ENCODE measurements at places on chromosomes 3 and 15.

DNA sequence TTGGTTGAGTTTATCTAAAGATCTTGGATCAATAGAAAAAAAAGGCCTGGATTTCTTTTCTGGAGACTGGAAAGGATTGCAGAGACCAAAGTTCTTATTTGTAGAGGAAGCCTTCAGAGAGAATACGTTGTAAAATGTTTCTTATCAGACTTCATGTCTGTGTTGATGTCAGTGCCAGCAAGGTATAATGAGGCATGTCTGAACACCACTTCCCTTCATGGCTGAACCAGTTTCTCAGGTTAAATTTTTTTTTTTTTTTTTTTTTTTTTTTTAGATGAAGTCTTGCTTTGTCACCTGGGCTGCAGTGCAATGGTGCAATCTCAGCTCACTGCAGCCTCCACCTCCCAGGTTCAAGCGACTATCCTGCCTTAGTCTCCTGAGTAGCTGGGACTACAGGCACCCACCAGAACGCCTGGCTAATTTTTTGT, 17.8 kb upstream of the ZNF774 start:
- DNase-seq: no peak

- DNase-seq: no peak
Measured at GRCh38 chr15:55897560-55898336, 95.7 kb downstream of the NEDD4 start.

DNA sequence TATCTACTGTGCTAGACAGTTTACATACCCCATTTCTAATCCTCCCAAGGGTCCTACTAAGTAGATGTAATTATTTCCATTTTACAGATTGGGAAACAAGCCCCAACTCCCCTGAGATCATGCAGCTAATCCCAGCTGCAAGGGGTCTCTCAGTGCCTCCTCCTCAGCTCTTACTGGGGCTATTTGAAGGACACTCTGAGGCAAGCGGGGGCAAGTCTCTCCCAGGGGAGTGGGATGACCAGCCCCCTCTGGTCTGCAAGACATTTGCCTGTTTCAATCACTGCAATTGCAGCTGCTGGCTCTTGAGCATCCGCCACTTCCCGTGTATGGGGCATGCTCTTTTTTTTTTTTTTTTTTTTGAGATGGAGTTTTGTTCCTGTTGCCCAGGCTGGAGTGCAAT, 11.4 kb downstream of the LAMP3 start:
- no peak for DNase-seq

DNA sequence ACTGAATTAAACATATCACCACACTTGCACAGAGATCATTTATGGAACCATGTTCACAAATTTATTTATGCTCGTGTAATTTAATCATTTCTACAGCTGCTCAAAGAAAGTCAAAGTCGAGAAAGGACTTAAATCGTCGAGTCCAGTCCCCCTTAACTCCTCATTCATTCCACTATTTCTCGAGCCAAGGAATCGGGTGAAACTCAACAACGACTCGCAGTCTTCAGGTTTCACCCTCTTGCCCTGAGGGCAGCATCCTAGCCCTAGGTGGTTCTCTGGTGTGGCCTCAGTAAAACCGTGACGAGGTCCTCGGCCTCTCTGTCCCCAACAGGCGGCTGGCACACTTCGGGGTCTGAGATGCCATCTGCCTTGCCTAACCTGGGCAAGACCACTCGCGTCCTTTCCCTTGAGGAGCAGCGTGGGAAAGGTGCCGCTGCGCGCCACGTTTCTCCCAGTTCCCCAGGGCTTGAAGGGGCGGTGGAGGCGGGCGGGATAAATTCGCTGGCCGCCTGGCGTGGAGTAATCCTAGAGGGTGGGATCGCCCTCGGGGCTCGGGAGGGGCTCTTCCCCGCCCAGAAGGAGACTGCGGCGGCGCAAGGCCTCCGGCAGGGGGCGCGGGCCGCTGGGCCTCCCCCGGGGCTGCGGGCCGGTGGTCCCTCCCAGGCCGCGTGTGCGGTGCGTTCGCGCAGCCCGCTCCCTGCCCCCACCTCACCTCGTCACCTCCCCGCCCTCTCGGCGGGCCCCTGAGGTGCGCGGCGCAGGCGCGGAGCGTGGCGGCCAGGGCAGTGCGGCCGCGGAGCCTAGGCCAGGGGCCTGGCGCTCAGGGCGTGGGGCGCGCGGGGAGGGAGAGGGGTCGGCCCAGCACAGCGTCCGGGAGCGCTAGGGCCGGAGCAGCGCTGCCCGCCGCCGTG, at the start of gene ZNF639:
ZNF639 (plus strand) TSS at position 746 of the 911 bp plus-strand sequence. CDS start 5,263 bp downstream, outside the sequence.
- peak; percentile 85 for DNase-seq

GRCh38 chr3:122077293-122078234, 22.4 kb downstream of the CD86 start:
- no peak for DNase-seq

GRCh38 chr3:24479816-24480215, 14.8 kb downstream of the THRB start:
- DNase-seq: no peak

GRCh38 chr3:26718315-26718714, 95.7 kb downstream of the LRRC3B start:
- DNase-seq: no peak

GRCh38 chr15:69720536-69720935, 267.9 kb downstream of the RPLP1 start:
- no peak for DNase-seq

DNA sequence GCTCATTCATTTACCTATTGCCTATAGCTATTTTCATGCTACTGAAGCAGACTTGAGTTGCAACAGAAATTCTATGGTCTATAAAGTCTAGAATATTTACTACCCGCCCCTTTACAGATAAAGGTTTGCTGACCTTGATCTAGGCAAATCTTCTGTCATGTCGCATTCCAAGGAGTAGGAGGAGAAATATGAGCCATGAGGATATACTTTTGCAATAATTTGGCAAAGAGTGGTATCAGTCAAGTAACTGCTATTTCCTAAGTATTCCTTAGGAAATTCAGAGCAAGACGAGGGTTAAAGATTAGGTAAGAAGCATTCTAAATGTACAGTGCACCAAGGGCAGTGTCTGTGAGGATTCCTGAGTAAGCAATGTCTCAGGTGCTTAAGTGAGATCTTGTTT, 121.0 kb upstream of the NUDT16 start:
- DNase-seq: no peak

GRCh38 chr3:173841334-173841733, 443.8 kb downstream of the NLGN1 start:
- no peak for DNase-seq

- no peak for DNase-seq
Measured at GRCh38 chr15:75694241-75695182, 18.1 kb downstream of the CSPG4 start.

- no peak for DNase-seq
Measured at GRCh38 chr3:110296885-110297284, 774.7 kb upstream of the NECTIN3 start.

DNA sequence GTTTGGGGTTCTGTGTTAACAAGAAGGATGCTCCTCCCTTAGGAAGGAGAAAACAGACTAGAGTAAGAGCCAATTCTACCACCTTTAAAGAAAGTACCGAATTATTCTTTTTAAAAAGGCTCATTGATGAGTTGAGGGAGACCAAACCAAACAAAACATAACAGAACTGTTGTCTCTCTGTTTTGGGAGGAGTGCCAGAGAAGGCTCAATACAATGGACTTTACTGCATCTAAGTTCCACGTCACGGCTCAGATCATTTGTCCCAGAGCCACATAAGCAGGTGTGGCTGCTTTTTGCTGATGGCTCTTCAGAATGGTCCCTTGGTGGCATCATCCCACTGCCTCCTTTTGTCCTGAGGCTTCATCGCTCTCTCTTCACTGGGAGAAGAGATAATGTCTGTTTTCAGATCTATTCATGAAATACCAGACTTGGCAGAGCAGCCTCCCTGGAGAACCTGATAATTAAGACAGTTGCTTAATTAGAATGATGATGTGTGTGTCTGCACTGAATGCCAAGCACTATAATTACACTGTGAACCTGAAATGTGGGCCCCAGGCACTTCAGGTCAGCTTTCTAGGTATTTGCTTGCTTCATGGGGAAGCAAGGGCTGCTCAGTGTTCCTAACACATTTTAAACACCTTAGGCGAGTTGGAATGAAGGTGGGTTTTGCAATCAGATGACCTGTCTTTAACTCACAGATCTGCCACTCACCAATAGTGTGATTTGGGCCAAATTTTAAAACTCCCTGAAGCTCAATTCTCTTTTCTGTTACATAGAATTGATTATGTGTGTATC, 335.2 kb upstream of the MCTP2 start:
- DNase-seq: no peak

GRCh38 chr3:111915905-111916304, 56.8 kb downstream of the PHLDB2 start:
- no peak for DNase-seq

DNA sequence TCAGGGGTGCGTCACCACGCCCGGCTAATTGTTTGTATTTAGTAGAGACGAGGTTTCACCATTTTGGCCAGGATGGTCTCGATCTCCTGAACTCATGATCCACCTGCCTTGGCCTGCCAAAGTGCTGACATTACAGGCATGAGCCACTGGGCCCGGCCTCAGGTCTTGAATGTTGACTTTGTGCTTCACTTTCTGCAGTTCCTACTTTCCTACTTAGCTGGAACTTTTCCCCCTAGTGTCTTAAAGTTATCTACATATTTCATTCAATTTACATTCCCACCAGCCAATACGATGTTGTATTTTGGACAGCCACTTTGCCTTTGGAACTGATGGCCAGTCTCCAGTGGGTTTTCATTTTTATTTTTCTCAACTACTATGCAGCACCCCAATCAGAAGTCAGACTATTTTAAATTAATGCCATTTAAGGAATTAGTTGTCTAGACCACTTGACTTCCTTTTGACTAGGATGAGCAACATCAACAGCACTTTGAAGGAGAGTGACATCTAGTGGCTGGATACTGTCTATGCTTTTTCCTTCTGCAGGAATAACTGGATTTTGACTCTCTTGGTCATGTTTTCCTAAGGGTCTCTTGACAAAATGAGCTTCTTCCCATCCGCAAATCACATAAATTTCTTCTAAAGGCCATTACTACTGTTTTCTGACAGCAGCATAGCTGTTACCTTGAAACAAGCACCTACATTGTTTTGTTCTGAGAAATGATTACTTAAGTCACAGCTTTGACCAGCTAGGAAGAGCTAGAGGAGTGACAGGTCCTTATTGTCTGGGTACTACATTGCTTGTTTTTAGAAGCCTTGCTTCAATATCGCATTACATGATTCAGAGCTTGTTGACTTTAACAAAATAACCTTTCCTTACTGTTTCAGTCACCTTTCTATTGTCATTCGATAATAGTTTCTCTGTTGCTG, 140.2 kb downstream of the ITPR1 start:
- DNase-seq: no peak

DNA sequence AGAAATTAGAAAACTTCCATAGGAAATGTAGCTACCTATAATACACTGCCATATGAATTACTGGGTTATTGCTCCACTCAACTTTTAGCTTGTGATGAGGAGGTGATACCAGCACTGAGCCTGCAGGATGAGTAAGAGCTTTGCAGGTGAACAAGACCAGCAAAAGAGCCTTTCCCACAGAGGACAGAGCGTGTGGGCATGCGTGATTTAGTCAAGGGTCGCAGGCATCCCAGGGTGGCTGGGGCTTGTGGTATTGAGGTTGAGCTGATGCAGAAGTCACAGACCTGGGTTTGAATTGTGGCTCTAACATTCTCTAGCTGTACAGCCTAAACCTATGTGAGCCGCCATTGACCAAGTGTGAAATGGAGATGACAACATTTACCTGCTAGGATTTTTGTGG, 5.6 kb downstream of the NRROS start:
- no peak for DNase-seq

- no peak for DNase-seq
Measured at GRCh38 chr15:57540211-57540610, 51.5 kb upstream of the MYZAP start.
